Activated T-cell treated with anti-CD3 and anti-CD28 coated beads for 4 hours (primary cell): ENCODE measurements at places on chromosomes 7 and 10.
A peak's percentile ranks its signal among the peaks of the same experiment; 100 is the strongest.

GRCh38 chr10:7350541-7351195, 60.2 kb downstream of the SFMBT2 start:
- DNase-seq = no peak

GRCh38 chr7:25854608-25855497, 297.1 kb upstream of the NFE2L3 start:
- no peak for DNase-seq

DNA sequence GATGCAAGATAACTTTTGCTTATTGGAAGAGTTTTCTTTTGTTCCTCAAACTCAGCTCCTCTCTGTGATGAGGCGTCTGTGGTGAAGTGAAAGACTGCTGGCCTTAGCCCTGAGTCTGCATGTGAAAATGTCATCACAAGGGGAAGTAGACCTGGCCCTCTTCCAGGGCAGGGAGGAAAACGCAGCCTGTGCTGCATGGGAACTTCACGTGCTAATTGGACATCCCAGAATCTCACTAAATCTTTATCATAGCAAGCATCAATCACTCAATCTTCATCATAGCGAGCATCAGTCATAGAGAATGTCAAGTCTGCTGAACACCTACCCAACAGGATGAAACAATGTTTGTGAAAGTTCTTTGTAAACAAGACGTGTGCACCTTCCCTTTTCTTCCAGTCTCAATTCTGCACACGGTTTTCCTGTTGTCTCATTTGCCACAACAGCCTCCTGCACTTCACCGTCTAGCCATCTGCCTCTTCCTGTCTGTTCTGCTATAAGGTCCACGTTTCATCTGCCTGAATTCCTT, 314.6 kb downstream of the FRMD4A start:
- DNase-seq = no peak

DNA sequence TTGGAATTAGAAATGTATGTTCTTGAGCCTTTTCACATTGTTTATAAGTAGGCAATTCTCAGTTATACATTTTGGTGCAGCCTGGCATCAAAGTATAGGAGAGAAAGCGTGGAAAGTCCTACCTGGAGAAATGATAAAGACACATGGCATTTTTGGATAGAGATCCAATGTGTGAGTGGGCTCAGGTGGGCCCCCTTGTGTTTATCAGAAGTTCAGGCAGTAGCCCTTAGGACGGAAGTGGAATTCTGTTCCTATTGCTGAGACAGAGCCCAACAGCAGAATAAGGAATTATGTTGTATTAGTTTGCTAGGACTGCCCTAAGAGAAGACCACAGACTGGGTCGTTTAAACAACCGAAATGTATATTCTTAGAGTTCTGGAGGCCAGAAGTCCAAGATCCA, 85.2 kb upstream of the AMPH start:
- no peak for DNase-seq

DNA sequence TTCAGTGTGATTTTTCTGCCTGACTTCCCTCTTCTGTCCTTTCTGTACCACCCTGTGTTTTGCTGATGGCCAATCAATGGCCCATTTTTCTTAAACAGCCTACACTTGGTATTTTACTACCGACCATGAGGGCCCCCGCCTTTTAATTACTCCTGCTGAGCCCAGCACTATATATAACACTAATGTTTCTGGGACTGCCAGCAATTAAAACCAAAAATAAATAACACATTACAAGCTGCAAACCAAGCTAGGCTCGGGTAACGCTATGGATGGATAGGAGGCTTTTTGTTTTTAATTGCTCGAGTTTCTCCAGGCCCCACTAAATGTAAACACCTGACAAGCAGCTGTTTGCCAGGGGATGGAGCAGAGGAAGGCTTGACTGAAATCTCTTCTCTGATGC, 915.4 kb upstream of the AUTS2 start:
- DNase-seq = no peak

- DNase-seq = no peak
These were observed 109.4 kb downstream of the SLC25A13 start for GRCh38 chr7:96212474-96212873.

DNA sequence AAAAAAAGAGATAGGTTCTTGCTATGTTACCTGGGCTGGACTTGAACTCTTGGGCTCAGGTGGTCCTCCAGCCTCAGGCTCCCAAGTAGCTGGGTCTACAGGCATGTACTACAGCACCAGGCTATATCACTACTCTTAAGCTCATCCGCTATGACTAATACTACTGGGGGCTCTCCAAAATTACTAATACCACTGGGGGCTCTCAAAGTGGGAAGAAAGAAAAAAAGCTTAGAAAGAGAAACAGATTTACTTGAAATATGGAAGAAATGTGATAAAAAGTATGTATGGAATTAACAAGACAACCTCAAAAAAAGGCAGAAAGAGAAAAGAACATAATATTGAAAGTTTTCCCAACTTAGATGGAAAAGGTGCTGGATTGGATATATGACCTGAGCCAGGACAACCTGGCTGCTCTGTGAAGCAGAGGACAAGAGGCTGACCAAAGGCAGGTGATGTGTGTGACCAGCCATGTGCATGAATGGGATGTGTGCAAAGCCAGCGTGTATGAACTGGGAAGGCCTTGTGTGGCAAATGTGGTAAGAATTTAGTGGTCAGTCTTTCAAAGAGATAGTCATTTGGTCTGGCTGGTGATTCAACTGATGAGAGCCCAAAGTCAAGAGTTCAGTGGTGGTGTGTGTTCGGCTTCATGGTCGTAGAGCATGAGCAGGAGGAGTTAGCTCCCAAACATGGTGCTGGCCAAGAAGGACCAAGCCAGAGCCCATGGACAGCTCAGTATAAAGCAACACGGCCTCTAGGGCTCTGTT, 232.4 kb upstream of the KLF14 start:
- DNase-seq = no peak

DNA sequence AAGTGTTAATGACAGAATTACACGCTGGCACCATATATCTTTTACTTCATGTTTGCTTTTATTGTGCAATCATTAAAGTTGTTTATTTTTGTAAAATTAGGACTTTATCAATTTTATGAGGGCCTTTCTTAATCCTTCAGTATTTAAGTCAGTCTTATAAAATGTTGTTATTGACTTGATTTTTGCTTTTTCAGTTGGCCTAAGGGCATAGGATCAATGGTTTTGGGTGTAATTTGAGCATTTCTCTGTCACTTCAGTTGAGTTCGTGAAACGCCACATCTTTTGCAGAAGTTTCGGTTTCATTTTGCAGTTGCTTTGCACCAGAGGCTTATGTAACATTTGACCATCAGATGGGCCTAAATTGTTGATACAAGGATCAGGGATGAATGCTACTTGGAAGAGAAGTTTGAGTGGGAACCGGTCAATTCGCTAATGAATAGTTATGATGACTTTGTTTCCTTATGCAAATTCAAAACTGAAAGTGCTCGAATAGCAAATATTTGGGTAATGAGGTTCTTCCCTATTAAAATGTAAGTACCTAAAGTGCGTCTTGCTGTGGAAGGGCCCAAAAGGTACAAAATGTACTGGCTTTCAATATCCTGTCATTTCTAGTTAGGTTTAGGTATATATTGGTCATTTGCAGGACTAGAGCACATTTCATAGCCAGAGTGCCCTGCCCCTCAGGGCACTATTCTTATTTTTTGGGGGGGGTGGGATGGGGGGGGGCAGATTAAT, 340.9 kb downstream of the LRMDA start:
- DNase-seq = no peak

GRCh38 chr10:65838811-65839210, 1087.0 kb upstream of the LRRTM3 start:
- DNase-seq = no peak

DNA sequence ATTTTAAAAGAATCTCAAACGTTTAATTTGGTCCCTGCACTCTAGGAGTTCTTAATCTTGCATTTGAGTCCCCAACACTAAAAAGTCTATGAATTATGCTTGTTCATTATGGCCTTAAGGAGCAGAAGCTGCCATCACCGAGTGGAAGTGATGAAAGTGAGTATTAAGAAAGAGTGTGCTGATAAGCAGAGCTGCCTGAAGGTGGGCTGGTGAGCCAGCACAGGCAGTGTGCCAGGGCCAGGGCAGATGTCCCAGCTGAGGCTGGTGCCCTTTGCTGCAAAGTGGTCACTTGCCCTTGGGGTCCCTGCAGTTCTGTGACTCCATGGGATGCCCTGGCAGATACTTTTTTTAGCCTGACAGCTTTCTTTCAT, 72.9 kb upstream of the LOXL4 start:
- DNase-seq = no peak

DNA sequence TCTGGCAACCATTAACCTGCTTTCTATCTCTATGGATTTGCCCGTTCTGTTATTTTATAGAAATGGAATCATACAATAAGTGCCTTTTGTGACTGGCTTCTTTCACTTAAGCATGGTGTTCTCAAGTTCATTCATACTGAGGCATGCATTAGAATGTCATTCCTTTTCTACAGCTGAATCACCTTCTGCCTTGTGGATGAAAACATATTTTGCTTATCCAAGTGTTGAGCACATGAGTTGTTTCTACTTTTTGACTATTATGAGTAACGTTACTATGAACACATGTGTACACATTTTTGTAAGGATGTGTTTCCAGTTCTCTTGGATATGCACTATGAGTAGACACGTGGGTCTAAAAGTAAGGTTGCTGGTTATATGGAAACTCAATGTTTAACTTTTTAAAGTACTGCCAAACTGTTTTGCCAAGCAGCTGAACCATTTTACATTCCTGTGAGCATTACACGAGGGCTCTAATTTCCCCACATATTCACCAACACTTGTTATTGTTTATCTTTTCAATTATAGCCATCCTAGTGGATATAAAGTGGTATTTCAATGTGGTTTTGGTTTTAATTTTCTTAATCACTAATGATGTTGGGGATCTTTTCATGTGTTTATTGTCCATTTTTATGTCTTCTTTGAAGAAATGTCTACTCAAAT, 241.3 kb downstream of the FANK1 start:
- no peak for DNase-seq

- no peak for DNase-seq
These were observed 97.0 kb downstream of the C10orf105 start for GRCh38 chr10:71622616-71623015.

GRCh38 chr10:117748058-117748457, 205.5 kb downstream of the EMX2 start:
- no peak for DNase-seq

DNA sequence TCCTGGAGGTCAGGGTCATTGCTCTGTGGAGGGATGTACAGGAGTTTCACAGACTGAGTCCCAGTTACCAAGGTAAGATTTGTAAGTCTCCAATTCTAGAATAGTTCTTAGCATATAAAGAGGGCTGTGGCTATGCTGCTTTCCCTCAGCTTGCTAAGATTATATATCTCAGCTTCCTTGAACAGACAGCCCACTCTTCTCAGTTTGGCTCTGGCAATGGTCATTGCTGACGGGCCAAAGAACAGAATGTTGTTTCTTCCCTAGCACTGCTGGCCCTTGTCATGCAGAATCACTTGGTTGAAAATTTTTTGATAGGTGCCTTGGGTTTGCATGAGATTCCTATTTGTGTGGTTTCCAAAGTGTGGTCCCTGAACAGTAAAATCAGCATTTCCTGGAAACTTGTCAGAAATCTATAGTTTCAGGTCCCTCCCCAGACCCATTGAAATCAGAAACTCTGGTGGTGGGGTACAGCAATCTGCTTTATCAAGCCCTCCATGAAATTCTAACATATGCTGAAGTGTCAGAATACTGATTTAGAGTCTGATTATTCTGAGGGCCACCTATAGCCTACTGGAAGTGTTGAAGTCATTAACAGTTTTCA, 38.2 kb downstream of the NRBF2 start:
- DNase-seq = no peak

GRCh38 chr7:145817687-145818086, 298.9 kb upstream of the CNTNAP2 start:
- no peak for DNase-seq

DNA sequence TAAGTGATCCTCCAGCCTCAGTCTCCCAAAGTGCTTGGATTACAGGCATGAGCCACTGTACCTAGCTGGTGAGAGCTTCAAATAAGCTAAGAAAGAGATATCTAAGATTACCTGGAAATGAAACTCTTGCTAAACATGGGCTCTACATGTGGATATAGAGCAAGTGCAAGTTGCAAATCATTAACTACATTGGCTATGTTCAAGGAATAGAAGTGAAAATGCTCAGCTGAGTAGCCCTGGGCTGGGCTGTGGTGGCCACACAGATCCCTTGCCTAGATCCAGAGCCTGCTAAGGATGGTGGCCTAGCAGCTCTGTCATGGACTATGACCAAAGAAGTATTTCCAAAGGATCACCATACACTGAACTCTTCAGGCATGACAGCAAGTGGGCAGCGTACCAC, 209.3 kb downstream of the PLXNA4 start:
- no peak for DNase-seq

DNA sequence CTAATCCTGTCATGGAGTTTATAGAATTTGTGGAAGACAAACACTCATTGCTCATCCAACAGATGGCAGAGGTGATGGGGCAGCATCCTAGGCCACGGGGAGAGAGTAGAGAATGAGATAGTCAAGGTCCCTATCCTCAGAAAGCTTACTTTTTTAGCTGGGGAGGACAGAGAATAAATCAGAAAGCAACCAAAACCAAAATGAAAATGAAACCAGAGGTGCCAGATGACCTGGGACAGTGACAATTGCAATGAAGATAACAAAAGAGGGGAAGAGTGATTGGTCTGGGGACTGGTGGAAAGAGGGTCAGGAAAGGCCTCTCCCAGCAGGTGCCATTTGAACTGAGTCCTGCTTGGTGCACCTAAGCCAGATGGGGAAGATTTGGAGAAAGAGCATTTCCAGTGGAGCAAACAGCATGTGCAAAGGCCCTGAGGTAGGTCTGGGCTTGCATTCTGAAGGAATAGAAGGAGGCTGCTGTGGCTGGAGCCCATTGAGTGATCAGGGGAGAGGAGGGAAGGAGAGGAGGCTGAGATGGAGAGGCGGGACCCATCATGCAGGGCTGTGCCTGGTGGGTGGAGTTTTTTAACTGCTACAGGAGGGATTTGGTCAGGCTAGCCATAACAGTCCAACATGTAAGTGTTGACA, 164.1 kb downstream of the RPS24 start:
- no peak for DNase-seq

GRCh38 chr10:101535949-101536348, 52.1 kb downstream of the POLL start:
- DNase-seq = no peak

DNA sequence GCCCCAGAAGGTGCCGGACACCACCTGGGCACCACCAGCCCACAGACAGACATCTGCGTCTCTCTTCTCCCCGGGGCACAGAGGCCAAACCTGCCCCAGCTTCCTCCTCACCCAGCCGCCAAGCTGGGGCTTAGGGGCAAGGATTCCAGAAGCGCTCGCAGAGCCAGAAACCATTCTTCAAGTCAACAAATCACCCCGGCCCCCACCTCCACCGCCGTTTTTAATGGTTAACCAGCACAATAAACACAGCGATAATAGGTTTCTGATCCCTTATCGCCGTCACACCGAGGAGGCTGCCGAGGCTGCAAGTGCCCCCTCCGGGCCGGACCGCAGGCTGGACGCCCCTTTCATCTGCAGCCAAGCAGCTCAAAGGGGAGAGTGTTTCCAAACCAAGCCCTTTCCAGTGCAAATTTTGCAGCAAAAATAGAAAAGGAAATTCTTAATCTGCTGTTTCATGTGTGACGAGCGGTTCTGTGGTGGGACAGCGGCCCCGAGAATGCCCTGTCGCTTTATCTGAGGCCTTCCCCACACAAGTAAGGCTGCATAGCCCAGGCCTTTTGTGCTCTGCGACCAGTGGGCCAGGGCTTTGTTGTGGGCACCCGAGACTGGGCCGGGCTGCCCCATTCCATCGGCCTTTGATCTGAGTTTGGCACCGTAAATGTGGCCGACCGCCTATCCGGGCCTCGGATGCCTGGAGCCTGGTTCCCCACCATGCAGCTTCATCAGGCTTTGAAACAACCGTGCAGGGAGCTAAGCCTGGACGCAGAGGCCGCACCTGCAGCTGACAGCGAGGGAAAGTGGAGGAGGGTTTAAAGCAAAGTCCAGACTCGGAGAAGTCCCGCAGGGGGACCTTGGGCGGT, 83.2 kb downstream of the FOXL3 start:
- DNase-seq = no peak

GRCh38 chr7:87216701-87217508, 2.6 kb downstream of the TMEM243 start:
- peak; percentile 25 for DNase-seq
